ENCODE measurements at places on chromosomes 12 and 14.

GRCh38 chr12:6375269-6376078, at the start of gene SCNN1A:
TSS of gene SCNN1A (minus strand) at chr12:6375563. CDS start at chr12:6374783, 780 bp downstream.
- DNase-seq, result peak; percentile 88

DNA sequence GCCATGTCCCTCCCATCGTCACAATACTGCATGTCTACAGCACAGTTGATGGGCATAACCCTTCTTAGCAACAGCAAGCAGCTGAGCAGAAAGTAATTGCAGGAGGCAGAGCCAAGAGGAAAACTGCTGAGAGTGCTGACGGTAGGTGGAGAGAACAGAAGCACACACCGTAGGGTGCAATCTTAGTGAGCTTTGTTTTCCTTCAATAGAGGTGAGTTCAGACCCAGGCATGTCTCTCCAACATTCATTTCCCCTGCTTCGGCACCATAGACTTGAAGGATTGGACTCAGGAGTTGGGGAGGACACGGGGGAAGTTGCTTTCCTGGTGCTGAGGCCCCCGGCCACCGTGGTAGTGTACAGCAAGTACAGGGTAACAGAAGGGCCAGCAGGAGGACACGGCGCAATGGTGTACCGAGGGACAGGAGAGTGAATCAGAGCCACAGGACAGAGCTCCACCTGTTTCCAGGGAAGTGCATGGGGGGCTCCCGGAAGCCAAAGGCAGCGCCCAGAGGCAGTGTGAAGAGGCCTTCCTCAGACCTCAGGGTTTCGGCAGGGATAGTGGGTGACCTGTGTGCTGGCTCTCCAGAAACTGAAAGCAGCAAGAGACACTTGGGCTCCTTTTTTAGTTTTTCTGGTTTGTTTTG, 36.3 kb upstream of the SINHCAF start:
- peak; percentile 17 for DNase-seq

- no peak for DNase-seq
These were observed 11.4 kb downstream of the SCNN1A start for GRCh38 chr12:6364044-6364374.

- DNase-seq, result no peak
These were observed 36.8 kb upstream of the E2F7 start for GRCh38 chr12:77102123-77102522.

GRCh38 chr12:104628831-104629135, 172.0 kb downstream of the CHST11 start:
- no peak for DNase-seq
